ENCODE measurements at places on chromosomes 13 and 19.
A peak's percentile ranks its signal among the peaks of the same experiment; 100 is the strongest.

DNA sequence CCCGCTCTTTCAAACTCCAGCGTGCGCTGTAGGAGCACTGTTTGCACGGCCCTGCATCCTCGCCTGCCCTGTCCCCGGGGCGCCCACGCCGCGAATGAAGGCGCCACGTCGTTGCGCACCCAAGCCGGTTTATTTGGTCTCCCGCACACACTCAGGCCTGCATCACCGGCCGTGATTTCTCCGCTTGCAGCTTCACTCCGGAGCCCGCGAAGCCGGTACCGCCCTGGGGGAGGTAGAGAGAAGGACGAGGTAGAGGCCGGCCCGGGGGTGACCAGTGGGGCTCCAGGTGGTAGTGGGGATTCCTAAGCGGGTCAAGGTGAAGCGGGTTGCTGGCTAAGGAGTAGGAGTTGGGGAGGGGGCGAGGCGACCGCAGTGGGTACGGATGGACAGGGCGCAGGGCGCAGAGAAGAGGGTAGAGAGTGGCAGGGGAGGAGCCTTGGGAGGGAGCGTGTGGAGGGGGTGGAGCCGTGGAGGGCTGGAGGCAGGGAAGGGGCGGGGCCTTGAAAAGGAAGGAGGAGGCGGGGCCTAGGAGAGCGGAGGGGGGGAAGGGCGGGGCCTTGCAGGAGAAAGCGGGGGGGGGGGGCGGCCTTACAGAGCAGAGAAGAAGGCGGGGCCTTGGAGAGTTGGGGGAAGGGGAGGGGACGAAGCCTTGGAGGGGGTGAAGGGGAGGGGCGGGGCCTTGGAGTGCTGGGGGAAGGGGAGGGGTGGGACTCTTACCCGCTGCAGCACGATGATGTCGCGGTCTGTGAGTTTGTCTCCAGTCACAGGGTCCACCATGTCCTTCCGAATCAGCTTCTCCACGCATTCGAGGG is 24.6 kb downstream of the NOSIP start:
- no peak for DNase-seq

DNA sequence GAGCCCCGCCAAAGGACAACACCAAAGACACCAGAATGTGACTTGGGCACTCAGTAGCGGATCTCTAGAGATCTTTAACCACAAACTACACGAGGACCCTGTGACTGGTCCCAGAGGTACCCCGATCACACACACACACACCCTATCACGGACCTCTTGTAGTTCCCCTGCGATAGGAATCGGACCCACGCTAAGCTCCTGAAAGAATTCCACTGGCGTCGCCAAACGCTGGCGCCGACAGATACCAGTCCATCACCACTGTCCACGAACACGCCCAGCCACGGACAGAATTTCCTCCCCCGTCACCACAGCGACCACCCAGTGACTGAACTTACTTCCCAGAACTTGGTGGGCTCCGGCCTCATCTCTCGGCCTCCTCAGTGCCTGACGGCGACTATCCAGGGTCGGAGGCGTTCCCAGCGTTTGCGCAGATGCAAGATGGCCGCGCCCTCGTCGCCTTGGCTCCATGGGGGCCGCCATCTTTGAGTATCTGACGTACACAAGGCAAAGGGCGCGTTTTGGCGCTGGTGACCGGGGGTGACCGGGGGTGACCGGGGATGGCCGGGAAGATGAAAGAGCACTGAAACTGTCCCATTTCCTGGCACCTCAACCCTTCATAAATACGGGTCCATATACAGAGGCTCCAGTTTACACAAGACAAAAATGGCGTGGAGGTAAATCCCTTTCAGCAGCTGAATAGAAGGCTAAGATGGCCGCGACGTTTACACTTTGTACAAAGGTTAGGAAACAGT is at the start of gene ZNF615:
ZNF615 (minus strand) TSS at position 406 of the 752 bp plus-strand sequence. CDS start 4,500 bp downstream, outside the sequence.
- peak; percentile 44 for DNase-seq

GRCh38 chr13:91372911-91373310 is 25.4 kb downstream of the MIR17HG start:
- DNase-seq, result no peak

DNA sequence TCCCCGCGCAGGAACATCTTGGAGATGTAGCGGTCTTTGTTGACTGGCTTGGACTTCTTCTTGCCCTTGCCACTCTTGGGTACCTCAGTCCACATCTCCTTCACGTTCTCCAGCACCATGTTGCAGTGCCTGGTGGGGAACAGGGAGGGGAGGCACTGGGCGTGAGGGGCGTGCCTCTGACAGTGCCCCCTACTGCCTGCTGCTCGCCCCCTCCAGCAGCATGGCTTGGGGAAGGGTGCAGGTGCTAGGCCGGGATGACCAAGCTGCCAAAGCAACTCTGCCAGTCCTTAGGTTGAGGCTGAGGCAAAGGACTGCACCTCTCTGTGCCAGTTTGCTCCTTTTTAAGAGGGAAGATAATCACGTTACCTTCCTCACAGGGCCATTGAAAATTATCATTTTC is 4.2 kb downstream of the SNRPD2 start:
- DNase-seq, result no peak

GRCh38 chr19:5108123-5108596 is 139.2 kb downstream of the KDM4B start:
- DNase-seq, result no peak

DNA sequence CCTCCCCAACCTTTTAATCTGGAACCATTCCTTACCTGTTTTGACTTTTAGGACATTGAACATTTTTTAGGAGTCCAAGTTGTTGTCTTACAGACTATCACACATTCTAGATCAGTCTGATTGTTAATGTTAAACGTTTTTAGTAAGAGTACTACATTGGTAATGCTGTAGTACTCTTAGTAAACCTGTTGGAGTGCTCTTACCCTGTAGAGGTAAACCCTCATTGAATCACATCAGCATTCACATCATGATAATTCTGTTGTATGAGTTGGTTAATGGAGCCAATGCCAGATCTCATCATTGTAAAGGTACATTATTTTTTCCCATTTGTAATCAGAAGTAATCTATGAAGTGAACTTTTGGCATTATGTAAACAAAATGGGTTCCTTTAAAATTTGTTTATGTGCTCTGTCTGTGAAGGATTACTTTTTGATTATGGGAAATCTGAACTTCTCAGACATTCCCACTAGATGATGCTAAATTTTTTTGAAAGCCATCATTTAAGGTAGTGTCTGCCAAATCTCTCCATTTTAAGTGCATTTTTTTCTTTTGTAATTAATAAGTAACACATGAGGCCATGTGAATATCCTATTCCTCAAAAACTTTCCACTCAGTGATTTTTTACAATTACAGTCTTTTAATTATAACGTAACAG is 55.2 kb downstream of the VWA8 start:
- peak; percentile 30 for DNase-seq

GRCh38 chr13:23858546-23858945 is 30.7 kb downstream of the MIPEP start:
- DNase-seq, result no peak

- DNase-seq, result no peak
These were observed 113.1 kb upstream of the FNDC3A start for GRCh38 chr13:48862572-48862971.

GRCh38 chr19:1133471-1133929 is 29.7 kb downstream of the GPX4 start:
- DNase-seq, result no peak

DNA sequence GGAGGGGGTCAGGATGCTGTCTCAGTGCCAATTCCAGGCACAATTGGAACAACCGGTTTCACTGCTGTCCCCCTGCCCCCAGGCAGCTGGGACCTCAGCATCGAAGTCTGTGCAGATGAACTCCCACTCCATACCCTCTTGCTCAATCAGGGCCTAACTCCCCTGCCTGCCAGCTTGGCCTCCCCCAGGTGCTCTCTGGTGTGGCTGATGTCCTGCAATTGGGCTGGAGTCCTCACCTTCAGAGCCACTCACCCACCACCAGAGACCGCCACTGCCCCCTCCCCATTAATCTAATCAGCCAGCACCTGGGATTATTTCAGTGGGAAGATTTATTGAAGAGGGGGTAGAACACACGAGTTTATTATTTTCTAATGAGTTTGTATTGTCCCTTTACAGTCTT is 118.8 kb downstream of the MIPEP start:
- DNase-seq, result no peak

GRCh38 chr19:30094756-30095140 is 152.7 kb downstream of the URI1 start:
- DNase-seq, result no peak

DNA sequence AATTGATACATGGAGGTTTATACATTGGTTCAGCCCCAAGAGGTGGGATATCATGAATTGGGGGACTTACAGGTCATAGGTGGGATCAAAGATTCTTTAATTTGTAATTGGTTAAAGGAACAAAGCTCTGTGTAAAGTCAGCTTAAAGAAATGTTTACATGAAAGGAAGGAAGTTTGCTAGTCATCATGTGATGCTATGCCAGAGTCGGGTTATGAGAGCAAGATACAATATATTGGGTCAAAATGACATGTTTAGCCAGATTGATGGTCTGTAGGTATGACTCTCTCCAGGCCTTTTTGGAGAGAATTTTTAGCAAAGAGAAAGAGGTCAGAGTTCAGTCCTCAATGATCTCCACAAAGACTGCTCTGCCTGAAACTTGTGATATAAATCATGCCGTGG is 5.3 kb upstream of the CYSLTR2 start:
- DNase-seq, result no peak

- no peak for DNase-seq
These were observed 46.9 kb upstream of the AKAP11 start for GRCh38 chr13:42225051-42225450.

GRCh38 chr13:95380468-95381211 is 79.4 kb upstream of the ABCC4 start:
- peak; percentile 65 for DNase-seq

DNA sequence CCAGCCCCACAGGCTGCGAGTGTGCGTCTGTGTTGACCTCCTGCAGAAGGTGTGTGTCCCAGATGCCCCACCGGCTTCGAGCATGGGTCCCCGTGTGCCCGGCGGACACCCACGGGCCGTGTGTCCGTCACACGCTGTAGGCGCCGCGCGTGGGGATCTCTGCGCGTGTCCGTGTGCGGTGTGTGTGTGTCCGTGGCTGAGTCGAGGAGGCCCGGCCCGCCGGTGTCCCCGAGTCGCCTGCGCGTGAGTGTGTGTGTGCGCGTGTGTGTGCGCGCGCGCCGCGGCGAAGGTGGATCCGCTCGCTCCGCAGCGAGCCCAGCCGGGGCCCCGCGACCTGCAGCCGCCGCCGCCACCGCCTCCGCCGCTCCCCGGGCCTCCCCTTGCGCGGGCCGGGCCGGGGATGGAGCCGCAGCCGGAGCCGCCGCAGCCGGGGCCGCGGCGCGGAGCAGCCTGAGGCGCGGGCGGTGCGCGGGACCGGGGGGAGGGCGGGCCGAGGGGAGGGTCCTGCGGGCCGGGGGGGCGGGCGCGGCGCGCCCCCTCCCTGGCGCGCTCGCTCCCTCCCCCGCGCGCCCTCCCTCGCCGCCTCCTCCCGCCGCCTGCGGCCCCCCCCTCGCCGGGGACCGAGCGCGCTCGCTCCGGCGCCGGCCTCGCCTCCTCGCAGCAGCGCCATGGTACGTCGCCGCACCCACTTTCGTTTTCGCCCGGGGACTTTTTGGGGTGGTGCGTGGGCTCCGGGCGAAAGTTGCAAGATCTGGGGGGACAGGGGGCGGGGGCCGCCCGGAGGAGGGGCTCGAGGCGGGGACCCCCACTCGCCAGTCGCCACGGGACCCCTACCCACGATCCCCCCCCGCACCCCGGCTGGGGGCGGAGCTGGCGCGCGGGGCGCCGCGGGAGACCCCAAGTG is 7.1 kb upstream of the NFIC start:
- DNase-seq, result no peak

- no peak for DNase-seq
These were observed 201.8 kb downstream of the LHFPL6 start for GRCh38 chr13:39401046-39401705.

GRCh38 chr13:21326155-21327031 is 132.7 kb downstream of the ZDHHC20 start:
- DNase-seq, result peak; percentile 44

DNA sequence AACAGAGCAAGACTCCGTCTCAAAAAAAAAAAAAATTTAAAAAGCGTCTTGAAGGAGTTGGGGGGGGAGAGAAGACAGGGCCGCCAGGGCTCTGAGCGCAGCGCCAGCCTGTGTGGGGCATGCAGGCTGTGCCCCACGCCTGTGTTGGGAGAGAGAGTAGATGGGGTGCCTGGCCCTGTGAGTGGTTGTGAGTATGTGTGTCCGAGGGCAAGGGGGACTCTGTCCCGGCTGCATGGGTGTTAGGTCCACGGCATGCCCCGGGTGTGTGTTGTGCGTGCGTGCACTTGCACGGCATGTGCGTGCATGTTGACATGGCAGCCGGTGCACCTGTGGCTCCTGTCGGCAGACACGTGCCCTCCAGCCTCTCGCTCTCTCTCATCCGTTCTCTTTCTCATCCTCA is 3.4 kb downstream of the MAP2K7 start:
- DNase-seq, result no peak

GRCh38 chr13:110448230-110448629 is 113.3 kb downstream of the RAB20 start:
- DNase-seq, result no peak

- no peak for DNase-seq
These were observed 103.9 kb upstream of the OBI1 start for GRCh38 chr13:78762825-78763224.

DNA sequence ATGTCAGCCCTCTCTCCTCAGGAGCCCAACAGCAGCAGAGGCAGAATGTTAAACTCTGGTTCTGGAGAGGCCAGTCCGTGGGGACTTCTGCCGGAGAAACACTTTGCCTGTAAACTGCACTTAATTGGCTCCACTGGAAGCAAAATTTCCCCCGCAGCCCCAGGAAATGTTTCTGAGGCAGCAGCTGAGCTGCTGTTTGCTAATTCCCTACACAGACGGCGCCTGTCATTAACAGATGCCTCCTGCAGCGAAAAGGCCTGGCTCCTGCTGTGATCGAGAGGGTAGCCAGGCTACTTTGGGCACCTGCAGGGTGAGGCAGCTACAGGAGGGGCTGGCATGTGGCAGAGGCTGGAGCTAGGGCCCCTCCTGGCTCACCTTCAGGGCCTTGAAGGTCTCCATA is 5.2 kb upstream of the TM6SF2 start:
- DNase-seq, result no peak

DNA sequence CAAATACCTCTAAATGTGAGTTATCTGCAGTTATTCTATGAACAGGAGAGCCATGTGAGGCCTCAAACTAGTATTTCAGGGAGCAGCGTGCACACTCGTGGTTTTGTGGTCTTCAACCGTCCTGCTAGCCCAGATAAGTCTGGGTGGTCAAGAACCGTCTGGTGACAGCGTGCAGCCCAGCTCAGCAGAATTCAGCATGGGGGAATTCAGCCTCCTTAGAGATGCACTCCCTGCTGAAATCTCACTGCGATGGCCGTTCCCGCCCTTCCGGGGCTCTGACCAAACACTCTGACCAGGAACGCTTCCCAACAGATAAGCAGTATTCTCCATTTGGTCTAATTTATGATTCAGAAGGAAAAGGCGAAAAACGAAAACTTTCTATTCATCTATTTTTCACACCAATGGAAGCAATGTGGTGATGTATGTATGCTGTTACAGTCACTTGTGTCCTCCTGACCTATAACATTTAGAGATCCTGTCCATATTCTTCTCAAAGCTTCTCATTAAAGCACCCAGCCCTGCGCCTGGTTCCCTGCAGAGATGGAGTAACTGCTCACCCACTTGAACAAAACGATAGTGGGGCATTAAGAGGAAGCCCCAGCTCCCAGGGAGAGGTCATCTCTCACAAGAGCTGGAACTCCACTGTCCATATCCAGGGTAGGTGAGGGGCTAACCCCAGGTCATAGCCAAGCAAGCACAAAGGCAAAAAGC is 2.9 kb downstream of the ANKRD27 start:
- no peak for DNase-seq

Data from AG09319 (cell line).